Smooth muscle cell of the brain vasculature (primary cell): ENCODE measurements at places on chromosomes 7 and 10.

GRCh38 chr10:4635883-4636282 lies 190.1 kb upstream of the AKR1E2 start:
- no peak for DNase-seq

DNA sequence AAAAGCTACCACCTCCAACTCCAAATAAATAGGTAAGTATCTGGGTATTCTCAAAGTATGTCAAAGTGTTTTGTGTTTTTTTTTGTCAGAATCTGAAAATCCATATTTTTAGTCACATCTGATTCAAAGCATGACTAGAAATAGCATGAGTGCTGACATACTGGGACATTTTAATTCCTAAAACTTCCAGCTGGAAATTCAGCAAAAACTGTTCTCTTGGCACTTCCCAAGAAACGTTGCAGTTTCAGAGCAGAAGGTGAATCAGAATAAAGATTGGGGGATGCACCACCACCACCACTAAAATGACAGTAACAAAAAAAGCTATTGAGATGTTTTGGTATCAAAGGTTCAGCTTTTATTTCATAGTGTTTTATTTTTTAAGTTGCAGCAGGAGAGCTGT lies 724.6 kb upstream of the CELF2 start:
- no peak for DNase-seq

- no peak for DNase-seq
Observed at GRCh38 chr10:82826132-82826531, 951.1 kb downstream of the NRG3 start.

DNA sequence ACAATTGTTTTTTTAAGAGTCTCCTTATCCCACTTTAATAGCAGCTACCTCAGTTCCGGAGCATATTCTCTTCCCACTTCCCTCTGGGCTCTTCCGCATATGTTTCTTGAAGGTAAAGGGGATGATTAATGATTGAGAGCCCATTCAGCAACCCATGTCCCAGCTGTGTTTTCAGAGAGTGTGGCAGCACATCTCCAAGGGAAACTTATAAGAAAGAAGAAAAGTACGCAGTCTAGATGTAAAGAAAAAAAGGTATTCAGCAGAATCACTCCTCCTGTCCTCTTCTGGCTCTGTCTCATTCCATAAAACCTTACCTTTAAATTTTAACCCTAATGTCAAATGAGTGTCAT lies 9.7 kb upstream of the ANKRD7 start:
- no peak for DNase-seq
